Uterus (tissue), 4 donors: ENCODE measurements at places on chromosomes 13 and 19. TPM values are rescaled to one million over a fixed set of nuclear protein-coding genes. Genes with fewer than 3 reads are reported as not detected.

GRCh38 chr13:46605076-46605824 lies 52.3 kb downstream of the LRCH1 start:
- no peak for DNase-seq

DNA sequence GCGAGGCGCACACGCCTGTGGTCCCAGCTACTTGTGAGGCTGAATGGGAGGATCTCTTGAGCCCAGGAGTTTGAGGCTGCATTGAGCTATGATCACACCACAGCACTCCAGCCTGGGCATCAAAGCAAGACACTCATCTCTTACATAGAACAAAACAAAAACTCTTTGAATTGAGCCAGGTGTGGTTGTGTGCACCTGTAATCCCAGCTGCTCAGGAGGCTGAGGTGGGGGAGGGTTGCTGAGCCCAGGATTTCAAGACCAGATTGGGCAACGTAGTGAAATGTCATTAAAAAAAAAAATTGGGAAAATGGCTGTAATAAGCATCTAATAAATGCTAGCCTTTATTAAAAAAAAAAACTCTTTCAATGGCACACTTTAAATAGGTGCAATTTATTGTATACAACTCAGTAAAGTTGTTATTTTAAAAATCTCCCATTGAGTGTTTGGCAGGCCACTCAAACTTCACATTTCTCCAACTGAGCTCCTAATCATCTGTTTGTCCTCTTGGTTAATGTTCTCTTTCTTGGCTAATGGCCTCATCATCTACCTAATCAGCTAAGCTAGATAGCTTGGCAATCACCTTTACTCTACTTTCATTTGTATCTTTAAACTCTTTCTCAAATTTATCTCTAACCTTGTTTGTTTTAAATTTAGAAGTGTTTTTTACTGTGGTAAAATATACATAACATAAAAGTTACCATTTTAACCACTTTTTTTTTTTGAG lies 28.1 kb upstream of the HMGB1 start:
- no peak for DNase-seq

DNA sequence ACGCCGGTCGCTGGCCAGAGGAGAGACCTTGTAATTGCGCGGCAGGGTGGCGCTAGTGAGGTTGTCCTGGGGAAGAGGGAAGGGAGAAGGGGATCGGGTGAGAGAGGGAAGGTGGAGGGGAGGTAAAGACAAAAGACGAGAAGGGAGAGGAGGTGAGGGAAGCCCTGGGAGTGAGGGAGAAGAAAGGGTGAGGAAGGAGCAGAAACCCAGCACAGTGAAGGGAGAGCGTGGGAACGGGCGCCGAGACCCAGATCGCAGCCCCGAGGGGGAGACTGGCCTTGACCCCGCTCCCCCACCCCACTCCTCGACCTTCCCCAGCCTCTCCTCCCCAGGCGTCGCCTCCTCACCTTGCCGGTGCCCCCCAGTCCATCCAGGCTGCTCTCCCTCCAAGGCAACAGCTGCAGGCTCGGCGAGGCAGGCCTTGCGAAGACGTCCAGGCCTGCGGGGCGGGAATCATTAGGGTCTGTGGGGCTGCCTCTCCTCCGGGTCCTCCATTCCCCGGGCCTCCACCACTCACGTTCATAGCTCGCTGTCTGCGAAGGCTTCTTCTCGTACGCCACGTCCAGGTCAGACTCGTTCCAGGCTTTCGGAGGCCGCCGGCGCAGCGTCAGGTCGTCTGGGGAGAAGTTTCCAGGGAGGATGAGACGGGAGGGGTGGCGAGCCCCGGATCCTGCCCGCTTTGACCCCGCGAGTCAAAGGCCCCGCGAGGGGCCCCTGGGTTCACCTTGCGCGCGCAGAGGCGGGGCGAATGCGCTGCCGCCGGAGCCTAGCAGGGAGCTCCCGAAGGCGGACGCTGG lies 8.8 kb downstream of the PPP1R13L start:
- DNase-seq: no peak

GRCh38 chr19:29122185-29122584 lies 90.8 kb downstream of the UQCRFS1 start:
- DNase-seq: no peak

Gene CGB5
- total RNA-seq: not detected

DNA sequence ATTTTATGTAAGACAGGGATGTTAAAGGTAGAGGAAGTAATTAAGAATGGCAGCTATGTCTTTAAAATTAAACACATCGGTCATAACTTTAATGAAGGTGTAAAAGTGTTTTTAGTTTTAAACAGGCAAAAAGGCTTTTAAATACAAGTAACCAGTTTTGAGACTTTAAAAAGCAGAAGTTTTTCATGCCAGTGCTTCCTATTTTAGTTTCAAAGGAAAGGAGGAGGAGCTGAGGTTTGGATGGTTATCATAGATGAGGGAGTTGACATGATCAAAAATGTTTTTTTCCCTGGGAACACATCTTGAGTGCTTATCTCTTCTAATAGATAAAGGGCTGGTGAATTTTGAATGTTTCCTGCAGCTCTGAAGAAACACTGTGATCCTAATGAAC lies 42.9 kb downstream of the LRCH1 start:
- no peak for DNase-seq

GRCh38 chr13:30020726-30021312 lies 170.4 kb upstream of the UBL3 start:
- peak; percentile 47 for DNase-seq

DNA sequence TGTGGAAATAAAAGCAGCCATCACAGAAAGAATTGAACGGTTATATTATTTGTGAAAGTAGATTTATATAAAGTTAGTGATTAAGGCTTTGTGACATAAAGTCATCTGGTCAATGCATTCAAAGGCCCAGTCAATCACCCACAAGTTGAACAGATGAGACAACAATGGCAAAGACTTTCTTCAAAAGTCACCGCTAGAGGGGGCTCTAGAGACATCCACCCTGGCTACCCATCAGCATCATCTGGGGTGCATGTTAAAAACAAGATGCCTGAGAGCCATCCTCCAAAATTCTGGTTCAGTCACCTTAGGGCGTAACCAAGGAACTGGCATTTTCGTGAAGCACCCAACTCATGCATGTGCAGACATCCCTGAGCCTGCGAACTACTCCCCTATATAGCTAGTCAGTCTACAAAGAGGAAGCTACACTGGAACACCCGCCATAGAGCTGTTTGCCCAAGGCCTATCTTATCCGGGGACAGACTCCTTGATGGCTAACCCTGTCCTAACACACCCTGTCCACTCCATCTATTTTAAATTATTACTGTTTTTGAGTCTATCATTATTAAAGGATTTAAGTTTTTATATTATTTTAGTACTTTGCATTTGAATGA lies 970.5 kb downstream of the UQCRFS1 start:
- DNase-seq: no peak

DNA sequence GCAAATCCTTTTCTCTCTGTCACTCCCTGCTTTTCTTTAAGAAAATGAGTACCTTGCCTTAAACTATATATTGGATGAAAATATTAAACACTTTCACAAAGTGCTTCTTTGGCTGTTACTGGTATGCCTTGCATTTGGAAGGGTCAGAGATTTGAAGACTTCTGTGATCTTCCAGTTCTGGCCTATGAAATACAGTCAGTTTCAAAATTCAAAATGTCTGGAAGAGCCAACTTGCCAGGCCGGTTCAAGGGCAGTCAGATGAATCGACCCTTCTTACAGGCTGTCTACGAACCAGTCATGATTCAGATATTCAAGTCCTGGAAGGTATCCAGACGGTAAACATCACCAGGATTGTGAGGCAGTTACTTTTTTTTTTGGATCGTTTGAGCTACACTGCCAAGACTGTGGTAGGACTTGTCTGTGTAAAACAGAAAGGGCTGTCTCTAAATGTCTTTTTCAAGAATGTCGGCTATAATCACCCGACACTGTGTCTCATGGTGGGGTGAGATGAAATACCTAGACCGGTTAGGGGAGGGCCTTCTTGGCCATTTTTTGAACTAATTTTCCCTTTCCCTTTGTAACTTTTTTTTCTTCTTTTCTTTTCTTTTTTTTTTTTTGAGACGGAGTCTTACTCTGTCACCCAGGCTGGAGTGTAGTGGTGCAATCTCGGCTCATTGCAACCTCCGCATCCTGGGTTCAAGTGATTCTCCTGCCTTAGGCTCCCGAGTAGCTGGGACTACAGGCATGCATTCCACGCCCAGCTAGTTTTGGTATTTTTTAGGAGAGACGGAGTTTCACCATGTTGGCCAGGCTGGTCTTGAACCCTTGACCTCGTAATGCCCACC lies 11.2 kb downstream of the ACTN4 start:
- DNase-seq: peak; percentile 81

Gene NECTIN2
- total RNA-seq: 106 TPM

- no peak for DNase-seq
These were observed 2.5 kb downstream of the CFD start for GRCh38 chr19:861756-862580.

Gene IFNL1
- total RNA-seq: not detected

DNA sequence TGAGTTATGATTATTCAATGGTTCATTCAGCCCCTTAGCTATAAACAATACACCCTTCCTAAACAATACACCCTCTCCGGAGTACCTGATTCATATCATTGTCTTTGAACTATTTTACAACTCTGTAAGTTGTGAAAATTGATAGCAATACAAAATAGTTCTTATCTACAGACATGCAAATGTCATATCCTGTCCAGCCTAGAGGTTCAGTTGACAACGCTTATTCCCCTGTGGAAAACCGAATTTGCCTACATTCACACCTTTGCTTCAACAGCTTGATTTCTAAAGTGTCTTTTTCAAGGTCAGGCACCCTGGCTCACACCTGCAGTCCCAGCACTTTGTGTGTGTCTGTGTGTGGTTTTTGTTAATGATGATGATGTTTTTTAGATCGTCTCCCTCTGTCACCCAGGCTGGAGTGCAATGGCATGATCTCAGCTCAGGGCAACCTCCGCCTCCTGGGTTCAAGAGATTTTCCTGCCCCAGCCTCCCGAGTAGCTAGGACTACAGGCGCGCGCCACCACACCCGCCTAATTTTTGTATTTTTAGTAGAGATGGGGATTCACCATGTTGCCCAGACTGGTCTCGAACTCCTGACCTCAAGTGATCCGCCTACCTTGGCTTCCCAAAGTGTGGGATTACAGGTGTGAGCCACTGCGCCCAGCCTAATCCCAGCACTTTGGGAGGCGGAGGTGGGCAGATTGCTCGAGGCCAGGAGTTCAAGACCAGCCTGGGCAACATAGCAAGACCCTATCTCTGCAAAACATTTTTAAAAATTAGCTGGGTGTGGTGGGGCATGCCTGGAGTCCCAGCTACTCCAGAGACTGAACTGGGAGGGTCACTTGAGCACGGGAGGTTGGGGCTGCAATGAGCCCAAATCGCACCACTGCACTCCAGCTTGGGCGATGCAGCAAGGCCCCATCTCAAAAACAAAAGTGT lies 9.6 kb downstream of the C19orf53 start:
- no peak for DNase-seq

Gene HOMER3
- total RNA-seq: 4.4 TPM

DNA sequence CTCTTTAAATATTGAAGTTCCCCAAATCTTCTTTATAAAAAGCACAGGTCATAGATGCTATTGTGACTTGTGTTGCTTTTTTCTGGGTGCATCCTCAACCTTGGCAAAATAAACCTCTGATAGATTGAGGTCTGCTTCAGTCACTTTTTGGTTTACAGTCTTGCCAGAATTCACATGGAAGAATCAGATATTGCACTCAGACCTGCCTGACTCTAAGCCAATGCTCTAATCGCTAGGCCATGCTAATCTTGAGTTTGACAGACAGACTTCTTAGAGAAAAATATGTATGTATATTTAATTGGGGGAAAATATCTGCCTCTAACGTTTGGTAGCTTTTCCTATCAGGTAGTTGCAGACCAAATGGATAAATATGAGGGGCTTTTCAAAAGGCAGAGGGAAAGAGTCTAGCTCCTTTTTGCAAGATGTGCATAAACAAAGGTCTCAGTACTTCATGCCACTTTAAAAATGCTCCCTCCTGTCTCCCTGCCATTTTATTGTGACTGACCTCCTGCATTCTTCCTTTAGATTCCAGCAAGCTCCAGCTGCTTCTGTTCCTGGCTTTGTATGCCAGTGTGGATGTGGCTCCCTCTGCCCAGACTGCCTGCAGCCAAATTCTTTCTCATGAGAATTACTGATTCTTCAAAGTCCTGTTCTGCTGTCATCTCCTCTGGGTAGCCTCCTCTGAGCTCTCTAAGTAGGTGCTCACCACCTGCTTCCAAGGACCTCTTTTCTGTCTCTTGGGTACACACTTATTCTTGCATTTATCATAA lies 42.4 kb upstream of the RFC3 start:
- no peak for DNase-seq

DNA sequence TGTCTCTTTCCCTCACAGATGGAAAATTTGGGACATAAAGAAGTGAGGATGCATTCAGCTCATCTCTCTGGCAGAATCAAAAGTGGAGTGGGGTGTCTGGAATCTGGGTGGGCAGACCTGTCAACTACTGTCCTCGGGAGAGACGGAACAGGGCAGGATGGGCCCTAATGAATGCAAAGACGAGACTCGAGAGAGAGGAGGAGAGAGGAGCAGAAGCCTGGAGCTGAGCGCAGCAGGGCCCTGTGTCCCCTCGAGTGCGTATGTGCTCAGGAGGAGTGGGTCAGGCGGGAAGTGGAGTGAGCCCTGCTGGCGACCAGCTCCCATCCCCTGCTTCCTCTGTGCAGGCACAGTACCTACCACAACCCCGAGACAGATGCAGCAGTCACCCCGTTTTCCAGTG lies 78.9 kb downstream of the TEX29 start:
- DNase-seq: no peak
